Kidney (tissue), 22 donors: ENCODE measurements at places on chromosomes 3 and 15.

DNA sequence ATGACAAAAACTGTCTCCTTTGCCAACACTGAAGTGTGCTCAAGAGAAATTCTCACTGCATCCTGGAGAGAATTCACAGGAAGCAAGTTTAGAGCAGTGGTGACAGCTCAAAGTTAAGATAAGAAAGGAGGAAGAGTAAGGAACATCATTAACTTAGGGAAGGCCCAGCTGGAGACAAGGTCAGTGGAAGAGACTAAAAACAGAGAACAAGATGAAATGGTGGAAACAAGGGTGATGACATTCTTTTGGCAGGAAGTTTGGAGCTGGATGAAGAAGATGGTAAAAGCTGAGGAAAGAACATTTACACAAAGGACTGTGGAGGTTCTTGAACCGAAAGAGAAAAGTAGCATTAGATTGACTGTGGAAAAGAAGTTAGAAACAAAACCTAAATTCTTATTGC, 6.7 kb upstream of the SUCLG2 start:
- H3K27ac ChIP-seq: no peak overlapping the region
- H3K36me3 ChIP-seq: no peaks in the 10 kb centered on the region
- DNase-seq: no peak
- H3K4me3 ChIP-seq: no peak overlapping the region

DNA sequence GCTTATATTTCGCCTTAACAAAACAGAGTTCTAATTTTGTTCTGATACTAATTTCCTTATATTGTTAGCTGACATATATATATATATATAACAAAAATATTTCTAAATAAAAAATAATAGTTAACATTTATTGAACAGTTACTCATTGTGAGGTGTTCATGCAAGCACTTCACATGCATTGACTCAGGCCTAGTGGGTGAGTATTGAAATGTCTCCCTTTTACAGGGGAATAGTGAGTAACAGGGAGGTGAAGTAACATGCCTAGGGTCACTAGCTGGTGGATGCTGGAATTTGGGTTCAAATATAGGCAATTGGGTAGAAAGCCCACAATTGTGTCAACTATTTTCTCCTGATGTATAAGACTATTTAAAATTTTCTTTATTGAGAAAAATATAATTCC, 102.6 kb upstream of the ZPLD1 start:
- no peaks in the 10 kb centered on the region for H3K27me3 ChIP-seq
- DNase-seq: no peak
- no peaks in the 10 kb centered on the region for H3K4me1 ChIP-seq

- no peak overlapping the region for H3K4me3 ChIP-seq
- no peaks in the 10 kb centered on the region for H3K27me3 ChIP-seq
- no peak overlapping the region for H3K27ac ChIP-seq
- H3K36me3 ChIP-seq: no peaks in the 10 kb centered on the region
- no peak for DNase-seq
Observed at GRCh38 chr3:137246491-137246890, 288.7 kb downstream of the IL20RB start.

GRCh38 chr15:98980899-98981228, 26.7 kb downstream of the PGPEP1L start:
- no peaks in the 10 kb centered on the region for H3K36me3 ChIP-seq
- H3K4me1 ChIP-seq: peaks cover 3% of the 10 kb centered on the region
- H3K4me3 ChIP-seq: no peak overlapping the region
- H3K27me3 ChIP-seq: no peaks in the 10 kb centered on the region

DNA sequence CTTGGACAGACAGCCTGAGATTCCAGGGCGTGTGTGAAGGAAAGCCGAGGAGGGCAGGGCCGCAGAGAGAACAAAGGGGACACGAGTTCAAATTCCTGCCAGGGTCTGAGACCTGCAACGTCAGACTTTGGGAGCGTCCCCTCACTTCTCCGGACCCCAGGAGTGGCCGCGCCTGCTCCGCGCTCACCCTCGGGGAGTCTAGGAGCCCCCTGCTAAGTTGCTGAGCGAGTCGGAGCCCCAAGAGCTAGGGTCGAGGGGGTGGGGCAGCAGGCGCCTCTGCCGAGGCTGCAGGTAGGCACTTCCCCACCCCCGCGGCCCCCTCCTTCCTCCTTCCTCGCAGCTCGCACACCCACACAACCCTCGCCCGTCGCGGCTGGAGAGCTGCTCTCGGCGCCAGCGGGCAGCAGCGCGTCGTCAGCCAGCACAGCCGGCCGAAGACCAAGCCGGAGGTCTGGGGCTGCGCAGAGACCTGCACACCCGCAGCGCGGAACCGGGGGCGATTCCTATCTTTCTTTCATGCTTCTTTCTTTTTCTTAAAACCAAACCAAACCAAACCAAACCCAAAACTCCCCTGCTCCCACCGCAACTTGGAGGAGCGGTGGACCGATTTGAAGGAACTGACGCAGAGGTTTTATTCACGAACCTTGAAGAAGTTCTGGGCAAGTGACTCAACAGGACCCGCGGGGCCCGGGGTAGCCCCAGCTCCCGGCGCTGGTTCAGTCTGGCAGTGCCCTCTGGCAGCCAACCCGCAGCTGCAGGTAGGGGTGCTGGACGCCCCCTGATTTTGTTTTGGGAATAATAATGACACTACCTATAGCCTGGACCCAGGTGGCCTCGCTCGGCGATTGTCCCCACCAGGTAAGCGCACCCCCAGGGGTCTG, at the start of gene ANKRD34C:
Gene ANKRD34C (plus strand): TSS at position 352 of the 881 bp plus-strand sequence. CDS start 10,563 bp downstream, outside the sequence.
- no peak within 1 kb of the TSS for H3K27ac ChIP-seq
- no peak within 1 kb of the TSS for H3K4me3 ChIP-seq
- H3K27me3 ChIP-seq: peaks cover 18% of the 10 kb centered on the region
- no peaks in the 10 kb centered on the region for H3K36me3 ChIP-seq
- DNase-seq: no peak
